ENCODE measurements at places on chromosomes 11 and 22.

GRCh38 chr11:96293109-96293508 lies 49.9 kb downstream of the MAML2 start:
- DNase-seq: no peak

DNA sequence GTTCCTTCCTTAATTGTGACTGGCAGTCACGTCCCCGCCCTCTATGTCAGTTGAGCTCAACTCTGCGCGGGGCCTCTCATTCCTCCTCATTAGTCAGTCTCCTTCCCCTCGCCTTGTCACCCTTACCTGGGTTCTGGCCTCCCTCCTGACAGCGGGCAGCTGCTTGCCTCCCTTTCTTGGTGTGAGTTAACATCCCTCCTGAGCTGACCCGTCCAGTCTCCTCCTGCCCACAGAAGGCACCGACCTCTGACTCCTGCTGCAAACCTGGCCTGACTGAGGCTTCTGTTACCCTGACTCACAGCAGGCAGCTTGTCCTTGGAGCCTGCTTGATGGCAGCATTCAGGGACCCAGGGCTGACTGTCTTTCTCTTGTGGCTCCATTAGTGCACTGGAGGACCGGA lies 45.2 kb downstream of the GRIK4 start:
- no peak for DNase-seq

GRCh38 chr11:20483931-20484330 lies 96.4 kb downstream of the PRMT3 start:
- no peak for DNase-seq

DNA sequence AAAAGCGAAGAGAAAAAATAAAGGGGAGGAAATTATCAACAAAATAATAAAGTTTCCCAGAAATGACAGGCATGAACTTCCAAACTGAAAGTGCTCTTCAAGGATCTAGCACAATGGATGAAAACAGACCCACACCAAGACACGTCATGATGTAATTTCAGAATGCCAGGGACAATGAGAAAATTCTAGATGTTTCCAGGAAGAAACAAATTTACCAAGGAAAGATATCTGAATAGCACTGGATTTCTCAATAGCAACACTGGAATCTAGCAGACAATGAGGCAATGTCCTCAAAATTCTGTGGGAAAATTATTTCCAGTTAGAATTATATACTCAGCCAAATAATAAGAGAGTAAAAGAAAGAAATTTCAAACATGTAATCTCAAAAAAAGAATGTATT lies 46.0 kb downstream of the DENND5A start:
- DNase-seq: peak; percentile 68

GRCh38 chr11:18696638-18697225 lies 1.8 kb upstream of the TMEM86A start:
- peak; percentile 37 for DNase-seq

DNA sequence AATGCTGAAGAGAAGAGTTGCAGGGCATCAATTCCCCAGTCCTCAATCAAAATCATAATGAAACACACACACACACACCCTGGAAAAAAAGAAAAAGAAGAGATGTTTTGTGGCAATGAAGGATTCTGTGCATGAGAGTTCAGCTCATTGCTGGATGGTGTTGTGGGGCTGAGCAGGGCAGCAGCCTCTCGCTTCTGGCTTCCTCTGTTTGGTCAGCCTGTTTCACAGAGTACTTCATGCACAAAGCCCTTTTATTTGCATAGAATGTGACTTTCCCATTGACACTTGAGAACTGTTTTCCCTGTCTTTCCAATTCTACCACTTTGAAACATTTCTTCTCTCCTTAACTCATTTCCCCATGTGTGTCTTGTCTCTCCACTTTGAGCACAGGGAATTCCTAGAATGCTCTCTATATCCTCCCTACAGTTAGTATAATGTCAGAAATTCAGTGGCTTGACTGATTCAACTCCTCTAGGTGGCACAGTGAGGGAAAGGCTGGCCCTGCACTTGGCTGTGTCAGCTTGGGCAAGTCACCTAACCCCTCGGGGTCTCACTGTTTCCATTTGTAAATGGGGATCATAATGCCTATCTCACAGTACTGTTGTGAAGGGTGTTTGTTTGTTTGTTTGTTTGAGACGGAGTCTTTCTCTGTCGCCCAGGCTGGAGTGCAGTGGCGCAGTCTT lies 25.4 kb upstream of the BSX start:
- DNase-seq: no peak

- DNase-seq: no peak
Observed at GRCh38 chr22:30984317-30984716, 15.3 kb downstream of the TUG1 start.

DNA sequence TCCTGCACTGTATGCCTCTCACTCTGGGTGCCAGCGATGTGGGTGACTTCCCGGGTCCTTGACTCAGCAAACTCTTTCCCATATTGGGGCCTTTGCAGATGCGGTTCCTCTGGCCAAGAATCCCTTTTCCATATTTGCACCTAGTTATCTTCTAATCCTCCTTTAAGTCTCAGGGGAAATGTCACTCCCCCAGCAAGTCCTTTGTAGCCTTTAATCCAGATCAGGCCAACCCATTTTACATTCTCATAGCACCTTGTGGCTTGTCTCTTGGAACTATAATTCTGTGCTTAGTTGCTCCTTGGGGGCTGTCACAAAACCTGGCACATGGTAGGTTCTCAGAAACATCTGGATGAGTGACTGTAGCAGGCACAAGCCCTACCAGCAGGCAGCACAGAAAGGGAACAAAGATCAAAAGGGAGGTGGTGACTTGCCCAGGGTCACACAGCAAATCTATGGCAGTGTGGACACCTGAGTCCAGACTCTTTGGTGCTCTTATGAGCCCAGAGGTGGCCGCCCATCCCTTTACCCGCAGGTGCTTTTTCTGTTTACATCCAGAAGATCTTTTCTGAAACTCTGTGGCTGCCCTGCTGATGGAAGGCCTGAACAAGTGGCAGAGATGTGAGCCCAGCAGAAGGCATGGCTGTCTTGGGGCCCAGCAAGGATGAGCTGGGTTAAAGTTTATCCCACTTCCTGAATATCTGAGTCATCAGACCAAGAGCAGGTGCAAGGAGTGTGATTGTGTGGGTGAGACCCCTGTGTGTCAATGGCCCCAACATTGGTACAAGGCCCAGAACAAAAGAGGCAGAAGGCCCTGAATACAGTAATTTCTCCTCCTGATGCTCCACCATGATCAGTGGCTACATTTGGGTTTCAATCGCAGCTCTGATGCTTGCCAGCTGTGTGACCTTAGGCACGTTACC lies 78.6 kb upstream of the GRK3 start:
- no peak for DNase-seq

DNA sequence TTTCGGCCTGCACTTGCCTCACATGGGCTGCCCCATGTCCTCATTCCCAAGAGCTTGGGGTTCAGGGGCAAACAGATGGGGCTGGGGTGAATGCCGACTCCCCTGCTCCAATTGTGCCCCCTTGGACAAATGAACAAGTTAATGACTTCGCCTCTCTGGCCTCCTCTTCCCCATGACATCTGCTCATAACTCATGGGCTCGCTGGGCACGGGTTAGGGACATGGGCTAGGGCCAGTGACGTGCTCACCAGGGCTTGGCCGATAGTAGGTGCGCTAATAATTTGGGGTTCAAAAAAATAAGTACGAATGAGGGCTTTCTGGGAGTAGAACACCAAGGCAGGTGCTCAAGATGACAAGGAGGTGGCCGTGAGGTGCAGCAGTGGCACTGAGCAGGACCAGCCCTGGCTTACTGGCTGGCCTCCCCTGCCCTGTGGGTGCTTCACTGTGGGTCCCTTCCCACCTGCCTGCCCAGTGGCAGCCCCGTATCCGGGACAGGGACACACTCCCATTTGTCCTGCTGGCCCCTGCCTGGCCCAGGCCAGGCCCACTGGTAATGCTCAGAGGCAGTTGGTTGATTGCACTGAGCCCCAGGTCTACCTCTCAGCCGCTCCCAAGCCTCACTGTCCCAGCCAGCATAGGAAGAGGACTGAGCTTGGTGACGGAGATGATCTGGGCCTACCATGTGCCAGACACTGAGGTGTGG lies 12.3 kb downstream of the CBX6 start:
- no peak for DNase-seq

All from GM03348 (cell line).